Cardiac muscle cell (in vitro differentiated cells and primary cell): ENCODE measurements at places on chromosomes 4 and X. TPM values are rescaled to one million over a fixed set of nuclear protein-coding genes. Genes with fewer than 3 reads are reported as not detected.

DNA sequence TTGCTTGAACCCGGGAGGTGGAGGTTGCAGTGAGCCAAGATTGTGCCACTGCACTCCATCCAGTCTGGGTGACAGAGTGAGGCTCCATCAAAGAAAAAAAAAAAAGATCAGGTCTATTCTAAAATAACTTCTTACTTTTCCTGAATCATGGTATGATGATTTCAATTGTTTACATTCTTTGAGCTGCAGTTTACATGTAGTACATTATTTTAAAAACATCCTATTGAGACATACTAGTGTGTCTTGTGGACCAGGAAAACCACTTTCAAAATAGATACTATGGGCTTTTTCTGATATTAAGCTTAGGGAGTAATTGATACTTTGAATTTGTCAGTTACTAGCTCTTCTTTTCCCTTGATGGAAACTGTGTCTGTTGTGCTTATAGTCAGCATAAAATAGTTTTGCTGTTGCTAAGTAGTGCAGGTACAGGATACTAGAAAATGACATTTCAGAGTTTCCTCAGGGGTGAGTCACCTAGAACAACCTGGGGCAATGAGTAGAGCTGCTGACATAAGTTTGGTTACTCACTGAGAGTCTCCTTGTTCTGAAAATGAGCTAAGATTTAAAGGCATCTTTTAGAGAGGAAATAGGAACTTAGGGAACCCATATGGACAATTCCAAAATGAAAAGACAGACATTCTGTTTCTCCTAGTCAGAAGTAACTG, 53.2 kb upstream of the C4orf54 start:
- DNase-seq = no peak

HTRA3 gene
- polyA plus RNA-seq = 6.9 and 17.4 TPM in 2 replicates

DNA sequence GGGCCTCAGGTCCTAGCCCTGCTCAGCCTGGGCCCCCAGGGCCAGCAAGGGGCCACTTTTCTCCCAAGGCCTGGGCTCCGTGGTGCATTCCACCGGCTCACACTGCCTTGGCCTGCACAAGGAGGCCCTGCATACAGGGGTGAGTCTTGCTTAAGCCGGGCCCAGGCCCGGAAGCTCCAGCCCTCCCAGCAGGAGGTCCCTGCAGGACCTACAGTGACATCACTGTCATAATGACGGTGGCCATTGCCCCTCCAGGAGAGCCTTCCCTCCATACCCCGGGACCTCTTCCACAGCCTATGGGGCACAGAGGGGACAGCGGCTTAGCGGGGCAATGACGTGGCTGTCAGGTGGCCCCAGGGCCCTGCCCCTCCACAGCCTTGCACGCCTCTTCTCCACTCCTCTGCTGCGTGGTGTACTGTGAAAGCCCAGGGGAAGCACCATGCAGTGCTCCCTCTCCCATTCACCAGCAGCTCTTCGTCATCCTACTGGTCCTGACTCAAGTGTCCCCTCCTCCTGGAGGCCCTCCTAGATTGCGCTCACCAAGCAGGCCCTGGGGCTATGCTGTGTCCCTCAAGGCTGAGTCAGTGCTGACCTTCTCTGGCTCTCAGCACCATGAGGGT, 32.3 kb upstream of the AFAP1 start:
- DNase-seq = no peak

- no peak for DNase-seq
Measured at GRCh38 chr4:85867271-85867670, 392.3 kb downstream of the ARHGAP24 start.
